Stimulated activated CD4-positive, alpha-beta T cell treated with anti-CD3 and anti-CD28 coated beads, TNF-alpha, amount 100 ng/mL, for 24 hours (primary cell): ENCODE measurements at places on chromosomes 4 and X.

DNA sequence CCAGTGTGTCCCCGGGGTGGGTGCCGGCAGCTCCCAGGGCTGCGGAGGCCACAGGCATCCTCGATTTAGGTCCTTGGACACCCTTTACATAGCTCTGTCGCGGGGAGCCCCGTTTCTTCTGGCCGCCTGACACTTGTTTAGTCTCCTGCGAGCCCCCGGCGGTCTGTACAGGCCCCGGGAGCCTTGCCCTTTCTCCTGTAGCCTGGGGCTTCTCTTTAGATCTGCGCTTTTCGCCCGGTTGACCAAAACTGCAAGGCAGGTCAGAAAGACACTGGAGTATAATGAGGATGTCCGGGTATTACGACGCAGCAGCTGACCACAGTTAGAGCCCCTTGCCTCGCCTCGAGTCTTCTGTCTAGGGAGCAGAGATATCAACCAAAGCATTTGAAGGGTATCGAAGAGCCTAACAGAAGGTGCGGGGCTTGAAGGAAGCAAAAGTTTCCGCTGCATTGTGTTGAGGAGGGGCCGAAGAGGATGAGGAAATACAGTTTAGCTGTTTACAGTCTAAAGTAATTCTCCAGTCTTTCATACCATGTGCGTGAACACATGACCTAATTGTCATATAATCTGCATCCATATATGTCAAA is 479 bp downstream of the BRCC3 start:
- no peak for DNase-seq

GRCh38 chrX:386239-386767 is 404 bp downstream of the PPP2R3B start:
- DNase-seq, result peak; percentile 53

DNA sequence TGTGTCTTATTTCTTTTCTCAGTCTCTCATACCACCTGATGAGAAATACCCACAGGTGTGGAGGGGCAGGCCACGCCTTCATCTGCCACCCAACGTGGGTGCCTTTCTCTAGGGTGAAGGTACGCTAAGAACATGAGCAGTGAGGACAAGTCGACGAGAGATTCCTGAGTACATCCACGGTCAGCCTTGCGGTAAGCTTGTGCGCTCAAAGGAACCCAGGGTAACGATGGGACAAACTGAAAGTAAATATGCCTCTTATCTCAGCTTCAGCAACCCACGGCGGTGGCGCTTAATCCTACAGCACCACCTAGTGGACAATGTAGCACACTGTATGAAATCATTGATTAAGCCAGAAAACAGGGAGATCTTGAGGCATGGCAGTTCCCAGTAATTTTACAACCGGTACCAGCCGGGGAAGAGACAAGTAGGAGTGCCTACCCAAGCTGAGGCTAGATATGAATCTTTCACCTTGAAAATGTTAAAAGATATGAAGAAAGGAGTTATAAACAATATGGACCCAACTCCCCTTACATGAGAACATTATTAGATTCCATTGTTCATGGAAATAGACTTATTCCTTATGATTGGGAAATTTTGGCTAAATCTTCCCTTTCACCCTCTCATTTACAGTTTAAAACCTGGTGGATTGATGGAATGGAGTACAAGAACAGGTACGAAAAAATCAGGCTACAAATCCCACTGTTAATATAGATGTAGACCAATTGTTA is 63.0 kb downstream of the ZNF732 start:
- DNase-seq, result peak; percentile 46

DNA sequence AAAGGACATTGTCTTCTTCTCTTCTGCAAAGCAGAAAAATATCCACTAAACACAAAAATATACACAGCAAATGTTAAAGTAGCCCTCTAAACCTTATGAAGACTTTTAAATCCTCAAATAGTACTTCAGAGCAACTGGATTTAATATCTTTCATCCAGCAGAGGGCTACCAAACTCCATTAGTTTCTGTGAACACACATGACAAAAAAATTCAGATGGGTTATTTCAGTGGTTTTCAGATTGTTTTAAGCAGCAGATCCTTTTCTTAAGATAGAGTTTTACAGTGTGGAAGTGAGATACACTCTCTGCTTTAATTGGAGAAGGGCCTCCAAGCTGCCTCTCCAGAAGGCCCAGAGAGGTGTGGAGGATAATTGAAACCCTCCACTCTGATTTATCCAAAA is 56.7 kb downstream of the ANK2 start:
- no peak for DNase-seq

GRCh38 chr4:10738826-10739489 is 54.4 kb upstream of the CLNK start:
- DNase-seq, result no peak

DNA sequence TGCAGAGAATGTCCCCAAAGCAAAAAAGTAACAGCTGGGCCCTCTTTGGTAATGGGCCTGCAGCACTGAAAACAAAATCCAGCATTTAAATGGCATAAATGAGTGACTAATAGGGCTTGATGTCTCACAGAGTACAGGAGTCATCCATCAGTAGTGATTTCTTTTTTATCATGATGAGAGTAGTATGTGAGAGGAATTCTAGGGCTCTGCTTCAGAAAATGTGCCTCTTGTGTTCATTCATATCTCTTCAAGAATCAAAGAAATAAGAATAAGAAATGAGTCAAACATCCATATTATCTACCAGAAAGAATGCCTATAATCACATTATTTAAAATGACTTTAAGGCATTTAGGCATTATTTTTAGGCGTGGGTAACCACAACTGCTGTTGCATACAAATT is 792.9 kb upstream of the HTR2C start:
- DNase-seq, result no peak

DNA sequence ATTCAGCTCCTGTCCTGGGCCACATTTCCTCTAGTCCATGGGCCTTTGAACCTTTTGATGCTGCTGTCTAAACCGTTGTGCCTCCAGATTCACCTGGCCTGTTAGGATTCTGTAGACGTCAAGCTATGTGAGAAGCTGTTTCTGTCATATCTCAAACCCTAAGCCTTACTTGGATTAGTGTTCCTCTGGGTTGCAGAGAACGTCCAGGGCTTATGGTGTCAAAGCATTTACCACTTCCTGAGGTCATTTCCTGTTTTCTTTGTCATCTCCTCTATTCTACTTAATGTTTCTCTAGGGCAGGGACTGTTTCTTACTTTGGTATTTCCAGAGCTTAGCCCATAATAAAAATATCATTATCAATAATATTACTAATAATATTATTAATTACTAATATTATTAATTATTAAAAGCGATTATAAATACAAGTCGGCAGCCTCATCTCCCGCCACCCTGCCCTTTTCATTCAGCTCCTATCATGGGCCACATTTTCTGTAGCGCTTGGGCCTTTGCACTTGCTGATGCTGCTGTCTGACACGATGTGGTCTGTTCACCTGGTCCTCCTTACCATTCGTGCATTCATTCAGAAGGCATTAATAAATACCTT is 19.1 kb downstream of the PRIMPOL start:
- no peak for DNase-seq

DNA sequence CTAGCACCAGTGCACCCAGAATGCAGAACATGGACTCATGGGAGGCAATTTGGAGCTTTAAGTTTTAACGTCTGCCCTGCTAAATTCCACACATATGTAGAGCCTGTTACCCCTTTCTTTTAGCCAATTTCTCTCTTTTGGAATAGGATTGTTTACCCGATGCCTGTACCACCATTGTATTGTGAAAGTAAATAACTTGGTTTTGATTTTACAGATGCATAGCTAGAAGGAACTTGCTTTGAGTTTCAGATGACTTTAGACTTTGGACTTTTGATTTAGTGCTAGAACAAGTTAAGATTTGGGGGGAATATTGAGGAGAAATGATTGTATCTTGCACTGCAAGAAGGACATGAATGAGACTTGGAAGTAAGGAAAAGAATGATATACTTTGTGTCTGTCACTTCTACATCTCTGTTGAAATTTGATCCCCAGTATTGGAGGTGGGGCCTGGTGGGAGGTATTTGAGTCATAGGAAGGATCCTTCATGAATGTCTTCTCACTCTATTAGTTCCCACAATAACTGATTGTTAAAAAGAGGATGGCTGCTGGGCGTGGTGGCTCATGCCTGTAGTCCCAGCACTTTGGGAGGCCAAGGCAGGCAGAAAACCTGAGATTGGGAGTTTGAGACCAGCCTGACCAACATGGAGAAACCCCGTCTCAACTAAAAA is 794.8 kb upstream of the LCORL start:
- no peak for DNase-seq

- DNase-seq, result no peak
Observed at GRCh38 chrX:27380163-27380845, 82.8 kb downstream of the PPP4R3C start.

DNA sequence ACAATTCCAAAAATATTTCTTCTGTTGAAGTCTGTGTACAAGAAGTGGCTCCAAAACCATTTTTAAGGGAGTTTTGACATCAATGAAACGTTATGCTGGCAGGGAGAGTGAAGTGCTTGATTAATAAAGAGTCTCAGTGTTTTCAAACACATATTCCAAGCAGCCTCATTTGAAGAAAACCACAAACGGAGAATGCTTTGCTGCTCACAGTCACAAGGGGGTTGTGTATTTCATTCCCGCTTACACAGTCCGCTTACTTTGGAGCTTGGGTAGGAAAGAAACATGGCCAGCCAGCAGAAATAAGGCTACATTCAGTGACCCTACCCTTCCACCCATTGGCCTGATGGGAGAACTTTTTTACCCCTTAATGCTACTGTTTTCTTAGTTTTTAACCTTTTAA is 586.2 kb downstream of the RAB28 start:
- DNase-seq, result no peak

DNA sequence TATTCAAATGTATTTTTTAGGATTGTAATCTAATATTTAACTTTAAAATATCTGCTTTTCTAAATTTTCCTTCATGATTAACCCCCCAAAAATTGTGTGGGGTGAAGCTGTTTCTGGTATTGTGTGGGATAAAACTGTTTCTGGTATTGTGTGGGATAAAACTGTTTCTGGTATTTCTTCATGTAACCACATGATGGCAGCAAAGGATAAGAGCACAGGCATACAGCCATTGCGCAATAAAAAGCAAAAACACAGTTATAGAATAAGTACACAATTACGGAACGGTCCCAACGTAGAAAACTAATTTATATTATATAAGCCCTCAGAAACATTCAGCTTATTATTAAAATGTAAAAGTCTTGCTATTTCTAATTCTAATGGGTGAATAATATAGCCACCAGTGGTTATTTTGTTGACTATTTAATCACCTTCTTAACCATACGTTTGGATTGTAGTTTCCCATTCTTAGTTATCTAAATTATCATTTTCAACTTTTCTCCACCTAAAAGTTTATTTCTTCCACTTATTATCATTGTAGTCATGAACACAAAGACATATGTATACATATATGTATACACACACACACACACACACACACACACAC is 333.9 kb upstream of the FSTL5 start:
- no peak for DNase-seq

GRCh38 chrX:69507500-69507789 is 3.3 kb downstream of the NALF2 start:
- DNase-seq, result no peak

DNA sequence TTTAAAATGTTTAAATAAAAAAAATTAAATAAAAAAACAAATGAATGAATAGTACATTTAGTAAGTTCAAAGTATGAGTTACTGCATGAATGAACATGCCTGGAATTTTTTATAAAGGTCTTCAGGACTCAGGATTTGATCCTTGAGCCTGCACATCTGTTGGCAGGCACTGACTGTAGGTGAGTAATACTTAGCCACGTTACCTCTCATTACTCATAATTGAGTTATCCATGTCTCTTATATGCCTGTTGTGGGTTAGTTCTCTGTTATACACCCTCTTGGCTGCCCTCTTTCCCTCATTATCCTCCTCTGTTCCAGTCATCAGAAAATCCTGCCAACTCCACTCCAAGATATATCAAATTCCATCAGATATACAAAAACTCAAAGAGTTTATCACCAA is 276.0 kb downstream of the FBXW7 start:
- no peak for DNase-seq

DNA sequence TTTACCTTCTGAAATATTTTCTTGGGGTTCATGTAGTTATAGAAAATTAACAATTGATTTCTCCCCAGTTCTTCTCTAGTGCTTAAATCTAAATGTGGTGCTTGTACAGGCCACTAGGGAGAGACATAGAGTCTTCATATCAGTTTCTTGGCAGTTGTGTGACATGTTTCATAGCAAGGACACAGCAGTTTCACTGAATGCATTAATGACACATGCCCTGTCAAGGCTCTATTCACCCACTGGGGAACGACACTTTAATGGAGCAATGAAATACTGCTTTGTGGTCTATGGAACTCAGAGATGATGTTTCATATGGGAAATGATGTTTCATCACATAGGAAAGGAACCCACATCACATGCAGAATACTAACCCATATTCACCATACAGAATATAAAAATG is 2.8 kb downstream of the VEGFC start:
- no peak for DNase-seq

GRCh38 chr4:7478665-7479064 is 43.9 kb upstream of the PSAPL1 start:
- DNase-seq, result no peak

- DNase-seq, result no peak
Observed at GRCh38 chr4:7658341-7659204, 223.8 kb upstream of the PSAPL1 start.

DNA sequence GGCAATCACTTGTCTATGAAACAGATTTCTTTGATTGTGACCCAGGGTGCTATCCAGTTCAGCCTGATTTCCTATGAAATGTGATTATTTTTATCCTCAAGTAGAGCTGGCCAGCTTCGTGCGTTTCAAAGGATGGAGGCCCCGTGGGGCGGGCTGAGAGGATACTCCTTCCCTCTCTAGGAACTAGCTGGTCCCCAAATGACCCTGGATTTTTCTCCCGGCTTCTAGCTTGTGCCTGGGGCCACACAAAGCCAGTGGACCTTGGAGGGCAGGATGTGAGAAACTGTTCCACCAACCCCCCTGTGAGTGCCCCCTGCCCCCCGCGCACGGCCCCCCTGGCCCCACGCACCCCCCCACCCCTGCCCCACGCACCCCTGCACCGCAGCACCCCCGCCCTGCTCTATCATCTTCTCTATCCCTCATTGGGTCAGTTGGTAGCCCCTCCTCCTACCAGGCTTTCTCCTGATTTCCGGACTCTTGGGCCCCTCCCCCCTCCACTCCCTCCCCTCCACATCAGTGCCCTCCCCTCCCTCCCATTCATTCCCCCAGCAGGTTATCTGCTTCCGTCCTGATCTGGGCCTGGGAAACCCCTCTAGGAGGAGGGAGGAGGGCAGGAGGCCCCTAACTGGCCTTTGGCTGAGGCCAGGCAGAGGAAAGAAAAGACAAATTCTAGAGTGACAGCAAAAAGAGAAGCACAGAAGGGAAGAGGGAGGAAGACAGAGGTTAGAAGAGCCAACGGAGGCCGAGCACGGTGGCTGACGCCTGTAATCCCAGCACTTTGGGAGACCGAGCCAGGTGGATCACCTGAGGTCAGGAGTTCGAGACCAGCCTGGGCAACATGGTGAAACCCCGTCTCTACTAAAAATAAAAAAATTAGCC is 3.3 kb downstream of the XPNPEP2 start:
- DNase-seq, result no peak

DNA sequence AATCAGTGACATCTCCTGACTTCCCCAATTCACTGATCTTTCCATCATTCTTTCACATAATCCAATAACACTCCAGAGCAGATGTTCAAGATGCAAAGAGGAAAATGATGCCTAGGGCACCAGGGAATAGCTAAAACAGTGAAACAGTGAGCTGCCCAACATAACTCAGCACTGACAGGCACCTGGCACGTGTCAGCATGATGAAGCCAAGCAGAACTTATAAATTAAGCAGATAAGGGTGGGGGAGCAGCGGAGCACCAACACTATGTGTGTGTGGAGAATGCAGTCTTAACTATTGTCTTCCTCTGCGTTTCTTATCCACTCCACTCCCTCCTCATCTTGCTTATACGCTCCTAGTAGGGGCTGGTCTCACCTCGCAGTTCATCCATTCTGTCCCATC is 89.4 kb downstream of the AMMECR1 start:
- DNase-seq, result no peak
